ENCODE measurements at places on chromosomes 1 and 21.

DNA sequence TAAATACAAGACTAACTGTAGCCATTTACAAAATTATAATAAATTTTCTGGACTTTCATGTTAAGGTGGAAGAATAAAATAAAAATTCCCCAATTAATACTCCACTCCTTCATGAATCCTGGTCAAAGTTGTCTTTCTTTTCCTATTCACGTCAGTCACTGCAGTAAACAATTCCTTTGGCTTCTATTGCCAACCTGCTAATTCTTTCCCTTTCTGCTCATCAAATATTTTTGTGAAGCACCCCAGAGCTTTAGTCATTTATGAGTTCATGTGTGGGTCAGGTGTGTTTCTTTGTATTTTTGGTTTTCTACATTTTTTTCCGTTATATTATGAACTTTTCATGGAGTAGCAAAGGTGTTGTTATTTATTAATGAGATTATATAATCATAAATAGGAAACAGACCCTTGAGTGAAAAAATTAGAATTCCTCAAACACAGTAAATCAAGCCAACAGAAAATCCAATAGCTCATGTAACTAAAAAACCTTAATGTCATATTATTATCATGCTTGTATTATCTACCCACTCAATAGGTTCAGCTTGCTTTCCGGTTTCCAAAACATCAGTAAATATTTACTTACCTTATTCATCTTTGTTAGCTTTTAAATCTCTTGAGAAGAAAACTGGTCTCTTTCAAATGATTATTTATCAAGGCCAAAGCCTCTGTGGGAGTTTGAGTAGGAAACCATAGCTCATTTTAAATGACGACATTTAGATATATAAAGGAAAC, 29.6 kb upstream of the PLA2G4A start:
- DNase-seq = no peak

- DNase-seq = no peak
These were observed 53.3 kb downstream of the TEX35 start for GRCh38 chr1:178566187-178566586.

DNA sequence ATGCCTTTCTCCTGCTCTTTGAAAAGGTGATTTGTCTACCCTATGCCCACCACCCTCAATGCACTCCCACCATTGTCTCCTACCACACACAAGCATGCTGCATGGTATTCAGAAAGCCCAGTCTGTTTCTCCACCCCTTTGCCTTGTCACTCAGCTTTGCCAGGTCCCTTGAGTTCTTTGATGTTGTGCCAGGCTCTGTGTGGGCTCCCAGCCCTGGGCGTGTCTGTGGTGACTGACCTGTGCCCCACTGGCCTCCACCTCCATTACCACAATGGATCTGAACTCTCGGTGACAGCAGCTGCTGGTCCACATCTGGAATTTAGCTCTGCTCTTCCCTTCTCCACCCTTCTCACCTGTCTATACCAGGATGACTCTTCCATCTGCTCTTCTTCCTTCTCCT, 34.9 kb downstream of the ATP2B4 start:
- DNase-seq = no peak

DNA sequence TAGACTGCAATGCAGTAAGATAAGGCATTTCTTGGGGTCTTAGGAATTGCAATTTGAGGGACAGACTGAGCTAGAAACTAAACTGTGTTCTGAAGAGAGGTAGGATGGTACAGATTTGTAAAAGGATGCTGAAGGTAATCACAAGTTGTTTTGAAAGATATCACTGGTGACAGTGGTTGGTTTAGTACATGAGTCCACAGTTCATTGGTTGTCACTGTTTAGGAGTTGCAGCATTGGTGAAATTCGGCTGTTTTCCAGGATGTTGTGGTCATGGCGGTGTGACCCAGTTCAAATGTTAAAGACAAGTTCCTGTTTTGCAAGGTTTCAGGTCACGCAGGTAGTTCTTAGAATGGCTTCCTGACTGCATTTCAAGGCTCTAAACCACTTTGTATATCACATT, 292.8 kb upstream of the B3GALT2 start:
- DNase-seq = peak; percentile 7

GRCh38 chr1:4298361-4299083, 355.9 kb upstream of the AJAP1 start:
- DNase-seq = no peak

GRCh38 chr21:19026911-19027310, 623.3 kb upstream of the TMPRSS15 start:
- no peak for DNase-seq

DNA sequence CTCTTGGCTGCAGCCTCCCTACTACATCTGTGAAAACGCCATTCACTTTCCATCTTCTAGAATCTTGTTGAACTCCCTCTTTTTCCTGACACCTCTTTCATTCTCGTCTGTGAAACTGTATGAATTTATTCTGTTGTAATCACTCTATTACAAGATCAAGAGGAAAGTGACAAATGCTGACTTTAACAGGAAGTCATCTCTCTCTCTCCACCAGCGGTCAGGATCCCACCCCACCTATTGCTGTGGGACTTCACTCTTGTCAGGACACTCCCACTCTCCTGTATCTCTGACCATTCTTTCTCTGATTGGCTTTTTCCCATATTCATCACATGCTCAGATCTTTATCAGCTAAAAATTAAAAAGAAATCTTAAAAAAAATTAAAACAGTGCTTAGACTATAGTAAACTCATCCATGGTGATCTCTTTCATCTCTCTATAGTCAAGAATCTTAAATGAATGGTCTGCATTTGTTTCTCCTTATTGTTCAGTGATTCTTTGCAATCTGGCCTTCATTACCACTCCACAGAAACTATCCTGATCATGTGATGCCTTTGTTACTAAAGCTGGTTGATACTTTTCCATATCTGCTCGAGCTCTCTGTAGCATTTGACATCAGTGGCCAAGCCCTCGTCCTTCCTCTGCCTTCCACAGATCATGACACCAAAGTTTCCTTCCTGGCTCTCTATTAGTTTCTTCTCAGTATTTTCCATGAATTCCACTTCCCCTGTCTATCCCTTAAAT, 113.6 kb downstream of the UCHL5 start:
- no peak for DNase-seq

DNA sequence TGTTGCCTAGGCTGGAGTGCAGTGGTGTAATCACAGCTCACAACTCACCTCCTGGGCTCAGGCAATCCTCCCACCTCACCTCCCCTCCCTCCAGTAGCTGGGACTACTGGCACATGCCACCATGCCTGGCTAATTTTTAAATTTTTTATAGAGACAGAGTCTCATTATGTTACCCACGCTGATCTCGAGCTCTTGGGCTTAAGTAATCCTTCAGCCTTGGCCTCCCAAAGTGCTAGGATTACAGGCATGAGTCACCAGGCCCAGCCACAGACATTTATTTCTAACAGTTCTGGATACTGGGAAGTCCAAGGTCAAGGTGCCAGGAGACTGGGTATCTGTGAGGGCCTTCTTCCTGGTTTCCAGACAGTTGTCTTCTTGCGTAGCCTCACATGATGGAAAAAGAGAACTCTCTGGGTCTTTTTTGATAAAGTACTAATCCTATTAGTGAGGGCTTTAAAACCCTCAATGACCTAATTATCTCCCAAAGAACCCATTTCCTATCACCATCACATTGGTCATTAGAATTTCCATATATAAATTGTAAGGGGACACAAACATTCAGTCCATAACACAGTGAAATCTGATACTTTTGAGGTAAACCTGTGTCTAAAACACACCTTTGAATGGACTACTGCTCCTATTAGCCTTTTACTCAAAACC, 67.9 kb downstream of the PHACTR4 start:
- no peak for DNase-seq

- no peak for DNase-seq
These were observed 15.9 kb downstream of the PDXK start for GRCh38 chr21:43734928-43735229.

DNA sequence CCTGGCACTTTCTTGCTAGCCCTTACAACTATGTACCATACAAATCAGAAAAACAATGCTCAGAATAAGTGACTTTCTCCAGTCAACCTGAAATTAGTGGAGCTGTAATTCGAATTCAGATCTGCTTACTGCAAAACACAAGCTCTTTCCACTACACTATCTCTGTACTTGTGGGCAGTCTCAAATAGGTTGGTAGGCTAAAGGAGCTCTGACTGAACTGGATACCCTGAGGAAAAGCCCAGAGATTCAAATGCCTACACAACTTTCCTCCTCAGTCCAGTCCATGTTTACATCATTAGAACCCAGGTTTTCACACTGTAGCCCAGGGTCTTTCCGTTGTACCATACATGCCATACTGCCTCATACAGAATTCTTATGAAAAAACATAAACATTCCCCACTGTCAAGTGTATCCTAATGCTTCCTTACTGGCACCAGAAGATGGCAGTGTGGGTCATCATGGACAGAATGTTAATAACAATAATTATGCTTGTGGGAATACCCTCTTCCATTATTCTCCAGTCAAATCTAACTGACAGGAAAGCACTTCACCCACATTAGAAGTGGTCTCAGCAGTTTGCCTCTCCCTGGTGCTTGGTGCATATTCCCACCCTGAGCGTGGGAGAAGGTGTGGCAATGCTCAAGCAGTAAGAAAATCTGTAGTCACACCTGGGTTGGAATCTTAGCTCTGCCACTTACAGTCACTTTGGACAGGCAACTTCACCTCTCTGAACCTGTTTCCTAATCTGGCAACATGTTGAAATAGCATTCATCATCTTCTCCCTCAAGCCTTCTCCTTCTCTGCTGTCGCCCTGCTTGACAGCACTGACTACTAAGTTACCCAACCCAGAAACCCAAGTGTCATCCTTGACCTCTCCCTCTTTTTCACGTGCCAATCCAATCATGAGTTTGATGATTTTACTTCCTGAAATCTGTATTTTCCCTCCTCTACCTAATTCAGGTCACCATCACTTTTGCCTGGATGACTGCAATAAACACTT, 14.4 kb upstream of the ZFYVE9 start:
- no peak for DNase-seq

- DNase-seq = no peak
These were observed 39.5 kb upstream of the CNTN2 start for GRCh38 chr1:205003358-205004131.

Measured in stimulated activated CD4-positive, alpha-beta T cell treated with anti-CD3 and anti-CD28 coated beads, TNF-alpha, amount 100 ng/mL, for 4 hours (primary cell).